ENCODE measurements at places on chromosomes 4 and X. TPM values are rescaled to one million over a fixed set of nuclear protein-coding genes. Genes with fewer than 3 reads are reported as not detected.

GRCh38 chrX:18701621-18702361 is 5.7 kb upstream of the PPEF1 start:
- no peak for DNase-seq

GRCh38 chr4:38687571-38688011 is 23.6 kb downstream of the KLF3 start:
- DNase-seq: no peak

DNA sequence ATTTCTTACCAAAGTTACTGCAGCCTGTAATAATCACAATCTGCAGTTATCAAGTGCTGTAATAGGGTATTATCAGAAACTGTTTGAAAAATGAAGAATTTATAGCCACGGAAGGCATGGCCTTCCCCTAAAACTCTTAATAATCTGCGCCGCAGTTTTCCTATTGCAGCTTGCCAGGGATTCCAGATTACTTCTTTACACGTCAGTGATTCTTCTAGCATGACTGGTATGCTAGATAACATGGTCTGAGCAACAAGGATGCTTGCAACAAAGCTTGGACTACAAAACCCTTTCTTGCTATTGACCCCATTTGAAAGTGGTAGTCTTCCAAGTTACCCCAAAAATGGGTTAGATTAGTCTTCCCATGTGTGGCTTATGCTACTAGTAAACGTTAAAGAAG is 47.2 kb upstream of the GK2 start:
- DNase-seq: no peak

GRCh38 chr4:137638934-137639333 is 106.6 kb upstream of the PCDH18 start:
- DNase-seq: no peak

GRCh38 chr4:149095811-149096210 is 653.6 kb upstream of the NR3C2 start:
- no peak for DNase-seq

GRCh38 chr4:67256388-67257043 is 288.8 kb downstream of the CENPC start:
- DNase-seq: no peak

The TSPAN7 gene
- total RNA-seq: 47.0 TPM

DNA sequence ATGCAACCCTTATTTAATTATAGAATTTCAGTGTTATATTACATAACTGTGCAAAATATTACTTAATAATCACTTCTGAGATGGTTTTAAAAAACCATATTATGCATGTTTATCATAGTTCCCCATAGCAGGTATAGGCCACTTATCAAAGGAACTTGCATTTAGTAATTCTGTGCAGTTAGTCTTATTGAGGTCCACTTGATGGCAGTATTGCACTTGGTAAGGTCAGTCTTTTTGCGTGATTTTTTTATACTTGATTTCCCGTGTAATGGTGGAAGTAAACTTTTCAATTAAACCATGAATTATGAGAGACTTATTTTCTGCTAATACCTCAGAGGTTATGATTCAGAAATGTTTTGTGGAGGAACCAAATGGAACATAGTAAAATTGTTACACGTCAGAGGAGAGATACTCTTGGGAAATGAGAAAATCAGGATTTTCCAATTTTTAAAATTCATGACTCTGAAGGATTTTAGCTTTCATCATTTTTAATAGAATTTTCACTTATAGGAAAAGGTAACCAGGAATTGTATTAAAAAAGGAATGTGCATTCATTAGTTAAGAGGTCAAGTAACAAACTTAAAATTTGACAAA is 230.0 kb downstream of the CCSER1 start:
- DNase-seq: no peak

The HHIP gene
- total RNA-seq: 2.8 TPM

DNA sequence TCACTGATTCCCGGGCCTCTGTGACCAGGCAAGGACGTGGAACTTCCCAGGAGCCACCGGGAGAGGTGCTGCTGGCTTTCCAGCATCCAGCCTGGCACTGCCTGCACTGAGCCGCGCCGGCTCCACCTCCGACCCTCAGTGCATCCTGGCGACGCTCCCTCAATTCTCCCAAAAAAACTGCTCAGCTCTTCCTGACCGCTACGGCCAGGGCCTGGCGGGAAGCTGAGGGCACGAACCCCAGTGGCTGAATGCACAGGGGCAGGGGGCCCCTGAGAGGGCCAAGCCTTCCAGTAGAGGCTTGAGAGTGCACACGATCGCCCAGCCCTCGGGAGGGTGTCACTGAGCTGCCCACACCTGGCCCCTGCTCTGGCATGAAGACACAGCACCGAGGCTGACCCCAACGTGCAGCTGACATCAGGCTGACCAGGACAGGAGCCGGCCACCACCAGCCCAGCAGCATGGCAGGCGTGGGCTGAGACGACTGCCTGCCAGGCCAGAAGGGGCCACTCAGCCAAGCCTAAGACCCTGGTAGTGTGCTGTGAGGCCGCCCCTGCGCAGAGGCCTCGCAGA is 6.9 kb downstream of the CTBP1 start:
- no peak for DNase-seq

GRCh38 chr4:122661176-122662160 is 40.6 kb upstream of the IL21 start:
- DNase-seq: no peak

- DNase-seq: no peak
Observed at GRCh38 chrX:3962511-3963311, 249.3 kb upstream of the PRKX start.

GRCh38 chrX:123087326-123087725 is 96.8 kb upstream of the GRIA3 start:
- no peak for DNase-seq

- no peak for DNase-seq
Observed at GRCh38 chr4:13844740-13845139, 217.2 kb upstream of the BOD1L1 start.

The UGT2B17 gene
- total RNA-seq: 0.23 TPM

- no peak for DNase-seq
Observed at GRCh38 chrX:120671963-120672362, 42.1 kb upstream of the C1GALT1C1 start.

GRCh38 chr4:160795216-160795615 is 1368.6 kb downstream of the FSTL5 start:
- DNase-seq: no peak

- no peak for DNase-seq
Observed at GRCh38 chr4:36921476-36922216, 322.9 kb upstream of the NWD2 start.

DNA sequence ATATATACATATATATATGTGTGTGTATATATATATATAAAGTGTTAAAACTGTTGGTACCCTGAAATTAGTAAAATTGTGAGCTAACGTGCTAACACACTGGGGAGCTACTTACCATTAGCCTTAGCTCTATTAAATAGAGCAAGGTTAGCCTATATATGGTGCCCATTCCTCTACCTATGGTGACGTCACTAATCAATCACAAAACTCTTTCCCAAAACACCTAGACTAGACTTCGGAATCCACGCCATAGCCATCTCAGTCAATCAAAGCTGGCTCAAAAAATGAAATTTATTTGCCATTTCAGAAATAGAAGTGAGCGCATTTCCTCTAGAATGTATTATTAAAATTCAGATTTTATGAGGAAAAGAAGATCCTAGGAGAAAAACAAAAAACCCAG is 229.0 kb upstream of the TENM3 start:
- DNase-seq: no peak

GRCh38 chr4:8639021-8639420 is 46.5 kb downstream of the CPZ start:
- no peak for DNase-seq

GRCh38 chrX:134526399-134526798 is 66.4 kb downstream of the HPRT1 start:
- no peak for DNase-seq

GRCh38 chr4:1403591-1404572 is 2.4 kb downstream of the NKX1-1 start:
- DNase-seq: peak; percentile 40

The BTC gene
- 8.3 TPM for total RNA-seq

GRCh38 chr4:8076023-8076422 is 82.6 kb downstream of the ABLIM2 start:
- DNase-seq: no peak

The TRIML2 gene
- total RNA-seq: not detected

The FAM47E gene
- 9.6 TPM for total RNA-seq

- no peak for DNase-seq
Observed at GRCh38 chr4:113349430-113349829, 300.0 kb downstream of the ANK2 start.

Measured in ureter (tissue), 1 donor.